ENCODE measurements at places on chromosomes 1 and 21. TPM values are rescaled to one million over a fixed set of nuclear protein-coding genes. Genes with fewer than 3 reads are reported as not detected.

NOL9 gene
- 23.6 TPM for total RNA-seq

DAB1 gene
- total RNA-seq = 0.29 TPM

ANXA9 gene
- total RNA-seq = 1.2 TPM

ATP6V1G3 gene
- not detected for total RNA-seq

C4BPB gene
- total RNA-seq = 6.6 TPM

SELENBP1 gene
- total RNA-seq = 321 TPM

DNA sequence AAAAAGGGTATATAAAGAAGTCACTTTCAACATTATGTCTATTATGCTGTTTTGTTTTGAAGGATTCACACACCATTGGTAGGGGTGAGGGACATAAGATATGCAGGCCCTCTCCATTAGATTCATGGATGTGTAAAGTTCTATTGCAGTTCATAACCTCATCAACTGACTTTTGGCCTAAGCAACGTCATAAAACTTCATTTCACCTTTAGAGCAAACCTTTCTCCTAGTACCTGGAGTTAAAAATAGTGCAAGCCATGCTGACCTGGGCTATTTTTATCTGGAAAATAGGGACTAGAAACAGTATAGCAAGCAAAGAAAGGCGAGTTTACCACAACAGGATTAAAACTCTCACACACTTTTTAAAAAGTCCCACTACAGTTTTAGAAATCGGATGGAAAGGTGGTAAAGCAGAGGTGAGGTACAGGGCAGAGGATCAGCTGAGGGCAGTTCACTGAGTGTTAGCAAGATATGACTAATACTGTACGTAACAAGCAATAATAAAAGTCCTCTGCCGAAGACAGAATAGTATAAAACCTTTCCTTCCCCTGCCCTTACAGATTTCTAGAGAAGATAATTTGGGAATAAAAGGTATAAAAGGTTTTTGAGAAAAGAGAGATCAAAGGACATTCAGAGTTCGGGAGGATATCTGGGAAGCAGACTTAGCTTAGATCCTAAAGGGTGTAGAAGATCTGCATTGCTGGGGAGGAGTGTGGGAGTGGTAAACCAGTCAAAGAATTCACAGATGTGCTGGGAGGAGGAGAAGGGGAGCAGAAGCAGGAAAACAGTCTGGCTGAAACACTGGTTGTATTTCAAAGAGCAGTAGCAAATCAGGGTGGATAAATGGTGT is 14.3 kb downstream of the EGLN1 start:
- peaks cover 8% of the 10 kb centered on the region for H3K36me3 ChIP-seq
- no peaks in the 10 kb centered on the region for H3K27me3 ChIP-seq
- peaks cover 17% of the 10 kb centered on the region for H3K4me1 ChIP-seq
- H3K4me3 ChIP-seq = no peak overlapping the region
- DNase-seq = no peak

GRCh38 chr21:35475762-35476161 is 426.7 kb upstream of the RUNX1 start:
- H3K27ac ChIP-seq = peak overlapping the region; percentile 61
- DNase-seq = no peak
- H3K4me1 ChIP-seq = no peaks in the 10 kb centered on the region
- H3K36me3 ChIP-seq = no peaks in the 10 kb centered on the region
- no peaks in the 10 kb centered on the region for H3K27me3 ChIP-seq

- H3K27me3 ChIP-seq = no peaks in the 10 kb centered on the region
- H3K27ac ChIP-seq = no peak overlapping the region
- H3K4me3 ChIP-seq = no peak overlapping the region
- H3K36me3 ChIP-seq = peaks cover 42% of the 10 kb centered on the region
These were observed 26.6 kb downstream of the A3GALT2 start for GRCh38 chr1:33294071-33295010.

- DNase-seq = no peak
- H3K27ac ChIP-seq = no peak overlapping the region
- no peaks in the 10 kb centered on the region for H3K4me1 ChIP-seq
- H3K36me3 ChIP-seq = no peaks in the 10 kb centered on the region
- no peak overlapping the region for H3K4me3 ChIP-seq
These were observed 206.4 kb upstream of the LYPLAL1 start for GRCh38 chr1:218967254-218967653.

DNA sequence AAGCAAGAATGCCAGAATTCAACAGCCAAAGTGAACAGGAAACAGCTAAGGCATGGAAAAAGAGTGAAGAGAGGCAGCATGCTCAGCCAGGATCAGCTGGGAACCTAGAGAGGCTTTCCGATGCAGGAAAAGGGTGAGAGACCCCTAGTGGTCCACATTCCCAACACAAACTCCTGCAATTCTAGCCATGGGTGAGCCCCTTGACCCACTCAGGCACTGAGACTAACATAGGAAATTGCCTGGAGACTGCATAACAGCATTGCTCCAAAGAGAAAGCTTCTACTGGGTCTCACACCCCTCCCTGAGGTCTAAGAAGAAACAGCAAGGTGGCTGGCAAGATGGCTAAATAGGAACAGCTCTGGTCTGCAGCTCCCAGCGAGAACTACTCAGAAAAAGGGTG is 123.2 kb downstream of the LHX8 start:
- no peak overlapping the region for H3K4me3 ChIP-seq
- no peak overlapping the region for H3K27ac ChIP-seq
- H3K27me3 ChIP-seq = no peaks in the 10 kb centered on the region
- no peak for DNase-seq
- no peaks in the 10 kb centered on the region for H3K4me1 ChIP-seq

GRCh38 chr1:53693339-53693738 is 45.6 kb downstream of the GLIS1 start:
- no peak overlapping the region for H3K4me3 ChIP-seq
- H3K27me3 ChIP-seq = peaks cover 12% of the 10 kb centered on the region
- H3K36me3 ChIP-seq = no peaks in the 10 kb centered on the region
- no peak overlapping the region for H3K27ac ChIP-seq
- DNase-seq = no peak

DNA sequence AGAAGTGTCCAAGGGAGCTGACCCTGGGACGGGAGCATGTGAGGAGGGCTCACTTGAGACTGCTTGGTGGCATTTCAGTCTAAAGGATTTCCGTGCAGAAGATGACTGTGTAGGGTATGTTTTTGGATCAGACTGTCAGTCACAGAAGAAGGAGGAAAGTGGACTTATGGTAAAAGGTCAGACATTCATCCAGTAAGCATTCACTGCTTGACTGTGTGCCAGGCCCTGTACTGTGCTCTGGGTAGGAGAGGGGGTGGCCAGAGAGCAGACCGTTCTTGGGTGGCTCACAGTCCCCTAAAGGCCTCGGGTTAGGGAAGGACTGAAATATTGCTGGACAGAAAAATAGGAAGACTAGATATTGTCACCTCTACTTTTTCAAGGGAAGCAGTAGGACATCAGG is 2.1 kb upstream of the SERINC2 start:
- DNase-seq = no peak
- no peak overlapping the region for H3K27ac ChIP-seq
- H3K27me3 ChIP-seq = peaks cover 13% of the 10 kb centered on the region
- no peaks in the 10 kb centered on the region for H3K36me3 ChIP-seq

GRCh38 chr1:164774819-164775654 is 216.1 kb downstream of the PBX1 start:
- no peaks in the 10 kb centered on the region for H3K27me3 ChIP-seq
- peaks cover 34% of the 10 kb centered on the region for H3K4me1 ChIP-seq
- peak overlapping the region; percentile 51 for H3K27ac ChIP-seq
- no peak for DNase-seq
- H3K36me3 ChIP-seq = no peaks in the 10 kb centered on the region
- H3K4me3 ChIP-seq = no peak overlapping the region

DNA sequence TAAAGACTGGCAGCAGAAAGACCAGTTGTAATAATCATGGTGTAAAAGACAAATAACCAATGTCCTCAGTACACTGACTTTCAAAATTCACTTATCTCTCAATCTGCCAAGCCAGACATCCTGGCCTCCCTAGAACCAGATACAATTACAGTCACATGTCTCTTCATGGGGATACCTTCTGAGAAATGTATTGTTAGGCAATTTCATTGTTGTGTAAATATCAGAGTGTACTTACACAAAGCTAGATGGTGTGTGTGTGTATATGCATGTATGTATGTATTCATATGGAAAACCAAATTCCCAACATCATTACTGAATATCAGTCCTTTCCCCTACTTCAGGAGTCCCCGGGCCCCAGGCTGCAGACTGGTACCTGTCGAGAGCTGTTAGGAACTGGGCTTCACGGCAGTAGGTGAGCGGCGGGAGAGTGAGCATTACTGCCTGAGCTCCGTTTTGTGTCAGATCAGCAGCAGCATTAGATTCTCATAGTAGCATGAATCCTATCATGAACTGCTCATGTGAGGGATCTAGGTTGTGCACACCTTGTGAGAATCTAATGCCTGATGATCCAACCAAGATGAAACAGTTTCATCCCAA is 65.3 kb upstream of the ZNF326 start:
- no peaks in the 10 kb centered on the region for H3K4me1 ChIP-seq
- H3K4me3 ChIP-seq = no peak overlapping the region
- no peaks in the 10 kb centered on the region for H3K27me3 ChIP-seq
- no peak for DNase-seq
- no peak overlapping the region for H3K27ac ChIP-seq

GRCh38 chr1:106615473-106615872 is 441.0 kb upstream of the PRMT6 start:
- H3K36me3 ChIP-seq = no peaks in the 10 kb centered on the region
- no peak for DNase-seq
- H3K27ac ChIP-seq = no peak overlapping the region
- H3K27me3 ChIP-seq = no peaks in the 10 kb centered on the region
- H3K4me3 ChIP-seq = no peak overlapping the region

- no peak overlapping the region for H3K4me3 ChIP-seq
- H3K27me3 ChIP-seq = no peaks in the 10 kb centered on the region
- H3K36me3 ChIP-seq = no peaks in the 10 kb centered on the region
- H3K27ac ChIP-seq = no peak overlapping the region
- H3K4me1 ChIP-seq = no peaks in the 10 kb centered on the region
- DNase-seq = no peak
These were observed 99.6 kb downstream of the CRB1 start for GRCh38 chr1:197367627-197368026.

GRCh38 chr1:225254676-225255075 is 173.2 kb downstream of the LBR start:
- no peaks in the 10 kb centered on the region for H3K27me3 ChIP-seq
- H3K27ac ChIP-seq = no peak overlapping the region
- H3K36me3 ChIP-seq = no peaks in the 10 kb centered on the region
- H3K4me3 ChIP-seq = no peak overlapping the region
- no peak for DNase-seq
- no peaks in the 10 kb centered on the region for H3K4me1 ChIP-seq

DNA sequence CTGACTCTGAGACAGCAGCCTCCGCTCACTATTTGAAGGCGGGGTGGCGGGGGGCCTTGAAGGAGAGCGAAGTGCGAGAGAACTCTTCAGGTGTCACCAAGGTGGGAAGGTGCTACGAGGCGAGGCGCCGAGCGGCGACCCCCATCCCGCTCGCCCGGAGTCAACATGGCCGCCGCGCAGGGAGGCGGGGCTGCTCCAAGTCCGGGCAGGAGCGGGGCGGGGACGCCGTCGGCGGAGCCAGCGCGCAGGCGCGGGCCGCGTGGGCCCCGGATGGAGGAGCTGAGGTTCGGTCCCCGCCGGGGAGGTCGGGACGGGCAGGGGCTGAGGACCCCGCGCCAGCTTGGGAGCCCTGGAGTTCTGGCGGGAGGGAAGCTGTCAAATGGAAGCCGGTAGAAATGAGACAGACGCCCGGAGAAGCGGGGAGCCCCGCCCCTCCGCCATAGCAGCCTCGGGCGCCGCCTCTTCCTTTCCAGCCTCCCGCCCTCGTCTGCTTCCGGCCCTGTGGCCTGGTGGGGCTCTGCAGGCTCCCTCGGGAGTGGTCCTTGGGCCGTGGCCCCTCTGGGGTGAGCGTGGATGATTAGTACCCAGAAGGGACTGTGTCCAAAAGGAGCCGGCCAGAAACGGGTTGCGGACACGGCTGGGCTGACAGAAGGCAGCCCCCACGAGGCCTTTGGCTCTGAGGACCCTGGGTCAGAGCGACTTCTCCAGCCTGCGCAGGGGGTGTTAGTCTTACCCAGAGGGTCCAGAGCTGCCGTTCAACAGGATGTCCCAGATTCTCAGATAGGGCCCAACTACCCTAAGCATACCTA is at the start of gene PIGV:
PIGV (plus strand) TSS at position 245 of the 809 bp plus-strand sequence. CDS start 2,866 bp downstream, outside the sequence.
- peak; percentile 95 for DNase-seq
- H3K27me3 ChIP-seq = no peaks in the 10 kb centered on the region
- peak within 1 kb of the TSS; percentile 92 for H3K4me3 ChIP-seq
- peak within 1 kb of the TSS; percentile 100 for H3K27ac ChIP-seq

DNA sequence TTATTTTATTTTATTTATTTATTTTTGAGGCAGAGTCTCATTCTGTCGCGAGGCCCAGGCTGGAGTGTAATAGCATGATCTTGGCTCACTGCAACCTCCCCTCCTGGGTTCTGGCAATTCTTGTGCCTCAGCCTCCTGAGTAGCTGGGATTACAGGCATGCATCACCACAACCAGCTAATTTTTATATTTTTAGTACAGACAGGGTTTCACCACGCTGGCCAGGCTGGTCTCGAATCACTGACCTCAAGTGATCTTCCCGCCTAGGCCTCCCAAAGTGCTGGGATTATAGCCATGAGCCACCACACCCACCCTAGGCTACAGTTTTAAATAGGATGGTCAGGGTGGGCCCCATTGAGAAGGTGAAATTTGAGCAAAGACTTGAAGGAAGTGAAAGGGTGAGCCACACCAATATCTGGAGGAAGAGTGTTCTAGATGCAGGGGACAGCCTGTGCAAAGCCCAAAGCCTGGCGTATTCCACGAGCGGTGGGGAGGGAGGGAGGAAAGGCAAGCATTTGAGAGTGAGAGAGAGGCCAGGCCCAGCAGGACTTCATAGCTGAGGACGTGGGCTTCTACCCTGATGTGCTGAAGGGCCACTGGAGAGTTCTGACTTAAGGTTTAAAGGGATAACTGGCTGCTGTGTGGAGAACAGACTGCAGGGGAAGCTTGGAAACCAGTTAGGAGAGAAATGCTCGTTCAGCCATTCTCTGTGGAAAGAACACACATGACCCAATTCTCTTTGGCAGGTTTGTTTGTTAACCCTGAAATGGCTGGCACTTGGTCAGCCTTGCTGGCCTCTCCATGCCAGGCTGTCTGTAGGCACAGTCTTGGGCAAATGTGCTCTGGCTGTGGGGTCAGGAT is 62.6 kb upstream of the FAM20B start:
- H3K4me1 ChIP-seq = no peaks in the 10 kb centered on the region
- H3K27ac ChIP-seq = no peak overlapping the region
- H3K27me3 ChIP-seq = no peaks in the 10 kb centered on the region
- H3K36me3 ChIP-seq = no peaks in the 10 kb centered on the region
- no peak overlapping the region for H3K4me3 ChIP-seq

GRCh38 chr1:91730801-91731732 is 154.9 kb downstream of the TGFBR3 start:
- peaks cover 33% of the 10 kb centered on the region for H3K4me1 ChIP-seq
- H3K27me3 ChIP-seq = no peaks in the 10 kb centered on the region
- DNase-seq = peak; percentile 80
- H3K4me3 ChIP-seq = no peak overlapping the region
